ENCODE measurements at places on chromosomes 1 and 21. TPM values are rescaled to one million over a fixed set of nuclear protein-coding genes. Genes with fewer than 3 reads are reported as not detected.

The NUDT4B gene
- total RNA-seq, result 2.4 TPM

The ZNF683 gene
- total RNA-seq, result not detected

The KCND3 gene
- total RNA-seq, result not detected

The SIPA1L2 gene
- 0.22 TPM for total RNA-seq

The CD53 gene
- total RNA-seq, result 490 TPM

The NDUFS2 gene
- 80.2 TPM for total RNA-seq

The ADCY10 gene
- 0.15 TPM for total RNA-seq

The KIRREL1 gene
- total RNA-seq, result not detected

The VHLL gene
- 0.49 TPM for total RNA-seq

The CYP4B1 gene
- not detected for total RNA-seq

The PDPN gene
- 0.27 TPM for total RNA-seq

The HHIPL2 gene
- total RNA-seq, result 0.99 TPM

The KHDRBS1 gene
- total RNA-seq, result 101 TPM

The AMY1C gene
- not detected for total RNA-seq

The NBPF14 gene
- 96.2 TPM for total RNA-seq

- no peak for DNase-seq
Measured at GRCh38 chr1:78303620-78304019, 187.2 kb upstream of the PTGFR start.

DNA sequence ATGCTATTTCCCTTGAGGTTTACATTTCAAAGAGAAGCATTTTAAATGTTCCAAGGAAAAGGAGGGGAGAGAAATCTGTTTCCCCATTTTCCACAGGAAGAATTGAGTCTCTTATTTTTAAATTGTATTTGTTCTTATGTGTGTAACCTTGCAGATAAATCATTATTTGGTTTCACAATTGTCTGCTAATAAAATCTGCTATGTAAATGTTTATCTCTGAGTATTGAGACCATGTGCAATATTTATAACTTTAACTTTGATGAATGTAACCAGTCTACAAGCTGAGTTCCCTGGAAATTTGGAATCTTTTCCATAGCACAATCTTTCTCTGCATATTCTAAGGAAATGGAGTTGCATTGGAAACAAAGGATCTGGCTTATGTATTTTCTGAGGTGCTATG lies 209.6 kb downstream of the PTBP2 start:
- no peak for DNase-seq

DNA sequence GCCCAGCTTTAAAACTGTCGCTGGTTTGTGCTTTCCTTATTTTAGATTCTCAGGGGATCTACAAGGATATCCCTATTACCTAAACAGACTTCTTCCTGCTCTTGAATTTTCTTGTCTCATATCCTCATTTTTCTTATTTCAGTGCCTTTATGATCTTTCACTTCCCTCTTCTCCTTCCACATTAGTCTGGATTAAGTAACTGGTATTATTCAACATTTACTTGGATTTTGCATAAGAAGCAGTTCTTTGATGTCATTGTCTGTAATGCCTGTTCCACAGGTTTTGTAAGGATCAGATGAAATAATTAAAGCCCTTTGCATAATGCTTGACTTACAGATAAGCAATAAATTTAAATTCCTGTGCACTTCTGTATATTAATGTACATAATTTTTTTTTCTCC lies 26.5 kb downstream of the CXADR start:
- DNase-seq, result no peak

- DNase-seq, result peak; percentile 79
Measured at GRCh38 chr1:30782361-30783255, 25.0 kb upstream of the LAPTM5 start.

DNA sequence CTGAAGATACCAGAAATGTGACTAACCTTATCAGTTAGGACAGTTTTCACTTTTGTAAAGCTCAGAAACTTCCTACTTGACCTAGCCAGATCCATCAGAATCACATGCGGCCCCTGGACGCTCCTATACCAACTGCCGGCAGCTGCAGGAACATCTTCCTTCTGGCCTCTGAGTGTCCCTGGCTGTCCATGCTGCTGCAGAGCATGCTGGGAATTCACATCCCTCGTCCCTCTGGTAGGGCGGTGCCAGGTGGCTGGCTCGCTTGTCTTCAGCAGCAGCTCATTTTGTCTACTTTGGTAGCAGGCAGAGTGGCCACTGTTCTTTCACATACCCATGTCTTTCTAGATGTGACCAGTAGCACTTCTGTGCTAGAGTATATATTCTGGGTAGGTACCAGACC lies 34.4 kb downstream of the HHAT start:
- DNase-seq, result no peak

GRCh38 chr1:112672842-112673241 lies 1.6 kb upstream of the MOV10 start:
- DNase-seq, result no peak

DNA sequence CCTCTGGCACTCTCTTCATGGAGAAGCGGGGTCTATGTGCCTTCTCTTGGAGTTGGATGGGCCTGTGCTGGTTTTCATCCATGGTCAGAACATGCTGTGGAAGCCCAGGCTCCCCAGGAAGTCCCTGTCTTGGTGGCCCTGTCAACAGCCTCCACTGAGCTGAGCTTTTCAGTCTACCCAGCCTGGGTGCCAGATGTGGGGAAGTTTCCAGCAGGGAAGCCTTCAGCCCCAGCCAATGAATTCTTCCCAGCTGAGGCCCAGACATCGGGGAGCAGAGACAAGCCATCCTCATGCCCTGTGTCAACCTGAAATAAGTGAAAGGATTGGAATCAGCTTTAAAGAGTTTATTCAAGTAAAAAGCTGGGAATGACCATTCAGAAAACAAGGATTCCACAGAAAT lies 75.1 kb upstream of the PGBD5 start:
- no peak for DNase-seq

DNA sequence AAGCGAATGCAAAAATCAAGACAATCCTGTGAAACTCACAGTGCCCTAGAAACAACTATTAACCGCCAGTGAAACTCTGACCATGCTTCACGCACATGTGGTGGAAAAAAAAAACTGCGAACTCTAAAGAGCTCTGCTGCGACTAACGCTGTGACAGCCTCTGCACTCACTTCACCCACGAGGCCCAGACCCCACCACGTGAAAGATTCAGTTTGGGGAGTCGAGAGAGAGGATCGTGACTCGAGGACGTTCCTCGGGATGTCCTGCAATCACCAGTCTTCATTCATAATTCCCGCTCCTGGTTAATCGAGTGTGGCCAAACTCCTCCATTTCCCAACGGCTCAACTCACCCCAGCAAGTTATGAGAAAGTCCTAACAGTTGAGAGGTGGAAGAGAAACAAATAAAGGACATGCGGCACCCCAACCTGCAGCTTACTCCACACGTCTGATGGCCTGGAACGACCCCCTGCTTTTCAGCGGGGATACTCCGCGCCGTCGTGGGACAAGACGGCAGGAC lies 1.1 kb downstream of the SERBP1 start:
- DNase-seq, result peak; percentile 45

DNA sequence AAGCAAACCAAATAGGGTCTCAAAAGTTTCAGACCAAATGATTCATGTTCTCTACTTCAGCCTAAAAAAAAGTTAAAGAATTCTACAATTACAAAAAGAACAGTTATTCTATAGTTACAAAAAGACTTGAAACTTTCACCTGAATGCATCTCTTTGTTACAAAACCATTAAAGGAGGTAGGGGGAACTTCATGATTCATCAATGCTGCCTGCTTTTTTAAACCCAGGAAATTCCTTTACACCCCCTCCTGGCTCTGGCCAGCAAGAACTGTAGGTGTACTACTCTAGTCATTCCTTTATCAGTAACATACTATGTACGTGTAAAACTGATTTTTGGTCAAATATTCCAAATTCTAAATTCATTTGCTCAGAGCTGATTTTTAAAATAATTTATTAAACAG lies 5.0 kb downstream of the FAF1 start:
- DNase-seq, result no peak

GRCh38 chr1:18900303-18900841 lies 2.0 kb downstream of the ALDH4A1 start:
- no peak for DNase-seq

DNA sequence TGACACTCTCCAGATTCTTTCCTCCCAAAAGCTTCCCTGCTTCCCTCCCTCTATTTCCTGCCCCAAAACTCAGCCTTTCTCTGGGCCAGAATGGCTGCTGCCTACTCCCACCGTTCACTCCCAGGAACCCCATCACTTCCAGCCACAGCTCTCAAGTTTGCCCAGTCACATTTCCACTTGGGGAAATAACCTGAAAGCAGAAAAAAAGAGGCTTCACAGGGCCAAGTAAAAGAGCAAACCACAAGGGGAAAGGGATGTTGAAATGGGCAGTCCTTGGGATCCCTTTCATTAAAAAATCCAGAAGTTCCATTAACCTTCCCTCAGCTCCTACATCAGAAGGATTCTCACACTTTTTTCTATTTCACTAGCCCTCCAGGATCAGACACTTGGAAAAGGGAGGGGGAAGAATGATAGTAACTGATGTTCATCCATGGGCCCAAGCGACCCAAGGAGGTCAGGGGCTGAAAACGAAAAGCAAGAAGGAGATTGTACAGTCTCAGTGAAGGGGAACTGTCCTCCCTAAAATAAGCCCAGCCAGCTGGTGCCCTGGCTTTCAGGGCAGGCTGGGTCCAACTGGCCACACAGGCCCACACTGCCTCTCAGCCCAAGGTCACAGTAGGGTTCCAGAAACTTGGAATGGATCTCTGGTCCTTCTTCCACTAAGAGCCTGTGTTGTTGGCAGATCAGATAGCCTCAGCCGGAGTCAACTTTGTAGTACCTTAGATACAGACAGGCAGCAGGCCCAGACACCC lies 49.7 kb downstream of the DMAP1 start:
- DNase-seq, result no peak

GRCh38 chr1:93723110-93723509 lies 41.5 kb upstream of the BCAR3 start:
- DNase-seq, result no peak

GRCh38 chr1:177873238-177873637 lies 96.6 kb downstream of the SEC16B start:
- DNase-seq, result no peak

DNA sequence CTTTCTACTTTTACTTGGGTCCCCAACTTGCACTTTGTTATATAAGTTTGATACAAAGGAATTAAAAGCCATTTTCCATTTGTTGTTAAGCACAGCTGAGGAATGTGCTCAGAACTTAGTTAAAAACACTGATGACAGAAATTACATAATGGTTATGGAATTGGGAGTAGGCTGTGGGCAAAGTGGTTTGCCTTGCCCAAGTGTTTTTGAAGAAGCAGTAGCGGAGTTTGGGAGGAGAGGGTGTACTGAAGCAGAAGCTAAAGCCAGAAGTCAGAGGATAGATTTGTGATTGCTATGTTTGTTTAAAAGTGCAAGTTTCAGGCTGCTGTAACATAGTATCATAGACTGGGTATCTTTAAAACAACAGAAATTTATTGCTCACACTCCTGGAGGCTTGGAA lies 391.8 kb downstream of the DUSP10 start:
- DNase-seq, result no peak

- DNase-seq, result no peak
Measured at GRCh38 chr1:170735366-170736263, 71.7 kb downstream of the PRRX1 start.

- no peak for DNase-seq
Measured at GRCh38 chr1:239558559-239558958, 172.2 kb downstream of the CHRM3 start.

- peak; percentile 74 for DNase-seq
Measured at GRCh38 chr1:100921110-100921706, 25.3 kb downstream of the SLC30A7 start.

DNA sequence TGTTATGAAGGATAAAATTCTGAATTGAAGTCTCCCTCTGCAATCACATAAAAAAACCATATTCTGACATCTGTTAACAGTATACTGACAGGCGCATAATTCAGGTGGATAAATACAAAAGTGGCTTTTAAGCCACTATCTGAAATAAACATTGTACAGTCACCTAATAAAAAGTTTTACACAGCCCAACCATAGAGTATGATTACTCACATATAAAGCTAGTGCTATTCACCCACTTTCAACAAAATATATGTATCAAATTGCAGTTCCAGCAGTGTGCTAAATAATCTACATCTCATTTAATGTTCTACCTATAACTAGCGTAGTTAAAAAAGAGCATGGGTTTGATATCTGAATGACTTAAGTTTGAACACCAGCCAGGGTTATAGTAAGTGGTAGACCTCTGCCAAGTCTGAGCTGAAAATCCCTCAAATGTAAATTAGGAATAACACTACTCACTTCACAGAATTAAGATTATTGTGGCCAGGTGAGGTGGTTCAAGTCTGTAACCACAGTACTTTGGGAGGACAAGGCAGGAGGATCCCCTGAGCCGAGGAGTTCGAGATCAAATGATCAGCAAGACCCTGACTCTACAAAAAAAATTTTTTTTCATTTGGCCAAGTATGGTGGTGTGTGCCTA lies 3.9 kb downstream of the EGLN1 start:
- DNase-seq, result no peak

DNA sequence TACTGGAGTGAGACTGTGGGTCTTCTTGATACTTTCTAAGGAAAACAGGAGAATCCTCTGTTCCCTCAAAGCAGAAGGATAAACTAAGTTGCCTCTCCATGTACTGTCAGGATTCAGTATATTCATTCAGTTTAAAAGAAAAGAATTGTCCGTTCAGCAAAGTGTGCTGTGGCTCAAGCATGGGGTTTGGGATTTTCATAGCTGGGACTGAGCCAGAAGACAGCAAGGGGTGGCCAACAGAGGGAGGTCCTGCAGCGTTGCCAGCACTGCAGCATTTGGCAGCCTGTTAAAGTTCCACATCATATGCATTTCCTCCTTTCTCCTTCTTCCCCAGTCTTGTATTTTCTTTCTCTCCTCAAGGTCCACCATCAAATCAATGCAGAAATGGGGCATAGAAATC lies 75.1 kb downstream of the DTL start:
- DNase-seq, result no peak
